ENCODE measurements at places on chromosomes 6 and 20.

DNA sequence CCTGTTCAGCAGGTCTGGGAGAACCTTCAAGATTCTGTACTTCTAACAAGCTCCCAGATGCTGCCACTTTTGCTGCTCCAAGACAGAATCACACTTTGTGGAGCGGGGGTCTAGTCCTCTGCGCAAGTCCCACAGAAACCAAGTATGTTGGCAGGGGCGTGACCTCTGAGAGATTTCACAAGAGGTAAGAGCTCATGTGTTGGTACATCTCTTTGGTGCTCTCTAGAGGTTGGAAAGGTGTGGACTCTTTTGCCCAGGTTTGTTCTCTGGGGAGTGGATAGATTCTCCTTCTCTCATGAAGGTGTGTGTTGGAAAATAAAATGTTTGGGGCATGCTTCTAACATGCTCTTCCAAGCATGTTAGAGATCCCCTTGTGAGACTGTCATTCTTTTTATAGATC lies 340.9 kb upstream of the IRAK1BP1 start:
- no peak for DNase-seq

DNA sequence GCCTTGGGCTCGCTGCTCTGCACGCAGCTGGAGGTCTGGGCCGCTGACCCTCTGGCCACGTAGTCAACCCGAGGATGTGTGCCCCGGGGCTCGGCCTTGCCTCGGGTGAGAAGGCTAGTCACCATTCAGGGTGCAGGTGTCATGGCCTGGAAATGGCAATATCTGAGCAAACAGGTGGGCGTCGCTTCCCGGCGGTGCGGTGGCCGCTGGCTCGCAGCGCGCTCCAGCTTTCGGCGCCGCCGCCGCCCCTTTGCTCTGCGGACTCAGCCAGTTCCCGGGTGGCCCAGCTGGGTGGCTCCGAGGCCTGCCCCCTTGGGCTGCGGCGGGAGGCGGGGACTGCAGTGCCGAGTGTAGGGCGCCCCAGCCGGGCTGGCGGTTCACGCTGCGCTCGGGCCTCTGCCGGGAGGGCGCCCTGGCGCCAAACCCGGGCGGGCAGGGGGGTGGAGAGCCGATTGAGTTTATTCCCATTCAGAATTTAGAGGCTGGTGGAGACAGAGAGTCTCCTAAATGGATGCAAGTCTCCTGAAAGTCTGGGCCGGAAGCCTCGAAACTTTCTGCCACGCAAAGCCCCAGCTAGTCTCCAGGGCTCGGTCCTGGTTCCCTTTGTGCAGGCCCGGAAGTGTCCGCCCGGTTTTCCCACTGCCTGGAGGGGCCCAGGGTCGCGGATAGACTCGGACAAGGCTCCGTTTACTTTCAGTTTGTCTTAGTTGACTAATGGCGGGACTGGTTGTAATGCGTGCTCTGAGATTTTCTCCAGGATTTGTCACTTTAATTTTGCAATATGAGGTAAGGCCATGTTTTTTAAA lies 11.3 kb upstream of the TFAP2A start:
- DNase-seq = no peak

GRCh38 chr20:48879612-48880245 lies 41.8 kb upstream of the ARFGEF2 start:
- no peak for DNase-seq

GRCh38 chr6:15249371-15250019 lies 3.6 kb downstream of the JARID2 start:
- no peak for DNase-seq

- no peak for DNase-seq
Measured at GRCh38 chr6:161417717-161418462, 144.0 kb upstream of the AGPAT4 start.

- no peak for DNase-seq
Measured at GRCh38 chr6:87213364-87213763, 58.0 kb downstream of the ZNF292 start.

DNA sequence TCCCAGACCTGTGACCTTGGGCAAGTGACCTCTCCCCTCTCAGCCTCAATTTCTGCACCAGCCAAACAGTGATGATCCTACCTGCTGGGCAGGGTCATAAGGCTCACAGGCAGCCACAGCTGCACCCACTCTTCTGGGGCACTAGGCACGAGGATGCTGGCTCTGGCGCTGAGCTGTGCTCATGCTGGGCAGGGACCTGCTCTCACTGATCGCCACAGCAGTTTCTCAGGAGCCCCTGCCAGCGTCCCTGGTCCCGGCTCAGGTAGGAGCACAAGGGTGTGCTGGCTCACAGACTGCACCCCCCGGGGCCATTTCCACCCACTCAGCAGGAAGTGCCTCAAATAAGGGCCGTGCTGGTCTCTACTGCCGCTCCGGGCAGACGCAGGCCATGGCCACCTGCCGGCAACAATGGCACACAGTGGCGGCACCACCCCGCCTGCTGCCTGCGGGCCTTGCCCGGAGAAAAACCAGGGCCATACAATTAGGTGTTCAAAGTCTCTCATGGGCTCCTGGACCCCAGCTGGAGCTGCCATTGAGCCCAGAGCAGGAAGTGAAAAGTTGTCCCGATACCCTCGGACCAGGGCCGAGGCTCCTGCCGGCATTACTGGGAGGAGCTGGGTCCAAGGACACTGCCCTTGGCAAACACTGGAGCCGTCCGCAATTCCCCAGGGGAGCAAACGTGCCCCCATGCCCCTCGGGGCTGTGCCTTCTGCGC lies 4.6 kb upstream of the CABLES2 start:
- no peak for DNase-seq

DNA sequence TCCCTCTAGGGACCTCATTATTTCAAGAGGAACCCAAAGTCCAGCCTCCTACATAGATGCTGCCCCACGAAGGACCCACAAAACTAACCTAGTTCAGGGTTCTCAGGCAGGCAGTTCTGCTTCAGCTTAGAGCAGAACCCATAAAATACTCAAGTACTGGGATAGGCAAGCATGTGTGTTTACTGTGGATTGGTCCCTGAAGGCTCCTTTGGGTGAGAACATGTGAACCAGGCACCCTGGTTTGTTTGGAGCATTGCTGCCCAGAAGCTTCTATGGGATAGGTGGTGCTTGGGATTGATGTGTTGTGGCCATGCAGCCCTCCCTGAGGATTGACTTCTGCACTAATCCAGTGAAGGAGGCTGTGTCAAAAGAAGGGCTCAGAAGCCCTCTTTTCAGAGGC lies 14.9 kb upstream of the EFHC1 start:
- DNase-seq = no peak

DNA sequence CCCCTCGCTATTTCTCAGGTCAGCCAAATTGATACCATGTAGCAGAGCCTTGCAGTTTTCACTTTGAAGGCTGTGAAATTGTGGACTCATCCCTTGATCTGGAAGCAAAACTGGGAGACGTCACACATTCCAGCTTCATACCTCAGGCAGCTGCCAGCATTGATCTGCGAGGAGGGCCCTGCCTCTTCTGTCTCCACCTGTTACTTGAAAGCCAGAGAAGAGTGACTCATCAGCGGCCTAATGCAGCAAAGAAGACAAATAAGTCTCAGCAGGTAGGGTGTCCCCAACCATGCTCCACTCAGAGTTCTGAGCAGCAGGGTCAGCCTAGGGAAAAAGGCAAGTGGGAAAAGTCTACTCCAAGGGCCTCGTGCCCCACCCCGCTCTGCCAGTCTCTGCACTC lies 69.4 kb upstream of the BMP2 start:
- DNase-seq = no peak

DNA sequence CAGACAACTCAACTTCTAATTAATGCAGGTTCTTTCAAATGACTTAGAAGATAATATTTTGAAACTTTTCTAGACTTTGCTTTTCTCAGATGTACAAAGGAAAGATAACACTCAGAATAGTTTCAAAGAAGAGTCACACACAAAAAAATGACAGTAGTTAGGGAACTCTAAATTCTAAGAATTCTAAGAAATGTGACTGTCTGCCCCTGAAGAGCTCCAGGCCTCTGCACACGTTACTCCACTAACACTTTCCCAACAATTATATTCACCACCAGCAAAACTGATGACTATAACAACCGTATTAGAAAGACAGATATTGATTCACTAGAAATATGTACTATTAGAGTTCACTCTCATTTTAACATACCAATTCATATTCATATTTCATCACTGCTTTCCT lies 133.3 kb upstream of the SMLR1 start:
- DNase-seq = no peak

GRCh38 chr6:85672050-85672449 lies 29.4 kb upstream of the SYNCRIP start:
- no peak for DNase-seq

- no peak for DNase-seq
Measured at GRCh38 chr6:90082847-90083246, 188.6 kb downstream of the GJA10 start.

GRCh38 chr6:90605749-90606340 lies 19.0 kb upstream of the MAP3K7 start:
- no peak for DNase-seq

- no peak for DNase-seq
Measured at GRCh38 chr6:130337534-130337933, 28.3 kb upstream of the TMEM200A start.

All from activated naive CD4-positive, alpha-beta T cell treated with anti-CD3 and anti-CD28 coated beads, Interleukin-2, amount 50 U/mL, for 16 hours (primary cell).